ENCODE measurements at places on chromosomes 1 and 21.

- DNase-seq: no peak
Observed at GRCh38 chr1:54965624-54966340, 14.6 kb upstream of the TMEM61 start.

DNA sequence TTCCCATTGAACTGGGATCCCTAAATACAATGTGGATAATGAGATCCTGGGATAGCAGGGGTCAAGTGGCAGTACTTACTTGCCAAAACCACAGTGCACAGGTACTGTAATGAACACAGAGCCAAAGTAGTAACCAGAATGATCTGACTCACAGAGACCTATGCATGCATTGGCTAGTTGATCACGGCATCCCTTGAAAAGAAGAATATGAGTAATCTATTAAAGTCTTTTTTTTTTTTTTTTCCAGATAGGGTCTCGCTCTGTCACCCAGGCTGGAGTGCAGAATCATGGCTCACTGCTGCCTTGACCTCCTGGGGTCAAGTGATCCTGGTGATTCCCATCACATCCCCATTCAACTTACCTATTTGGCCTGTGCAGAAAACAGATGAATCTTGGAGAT is 29.4 kb upstream of the EIF4G3 start:
- no peak for DNase-seq

- no peak for DNase-seq
Observed at GRCh38 chr1:212754193-212754592, 37.4 kb downstream of the NSL1 start.

GRCh38 chr1:8460132-8460544 is 142.2 kb downstream of the SLC45A1 start:
- DNase-seq: no peak

GRCh38 chr21:35274923-35275322 is 225.8 kb upstream of the RUNX1 start:
- DNase-seq: no peak

DNA sequence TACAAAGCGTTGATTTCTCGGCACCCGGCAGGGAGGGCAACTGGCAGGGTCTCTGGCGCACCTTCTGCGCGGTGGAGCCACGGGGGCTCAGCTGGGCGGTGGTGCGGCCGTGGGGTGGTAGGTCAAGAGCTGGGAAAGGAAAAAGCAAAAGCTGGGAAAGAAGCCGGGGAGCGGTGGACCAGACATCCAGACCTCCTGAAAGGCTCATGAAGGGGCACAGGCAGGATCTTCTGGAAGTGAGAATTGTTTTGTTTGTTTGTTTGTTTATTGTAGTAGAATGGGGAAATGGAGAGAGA is 7.2 kb upstream of the RNU1-1 start:
- no peak for DNase-seq

DNA sequence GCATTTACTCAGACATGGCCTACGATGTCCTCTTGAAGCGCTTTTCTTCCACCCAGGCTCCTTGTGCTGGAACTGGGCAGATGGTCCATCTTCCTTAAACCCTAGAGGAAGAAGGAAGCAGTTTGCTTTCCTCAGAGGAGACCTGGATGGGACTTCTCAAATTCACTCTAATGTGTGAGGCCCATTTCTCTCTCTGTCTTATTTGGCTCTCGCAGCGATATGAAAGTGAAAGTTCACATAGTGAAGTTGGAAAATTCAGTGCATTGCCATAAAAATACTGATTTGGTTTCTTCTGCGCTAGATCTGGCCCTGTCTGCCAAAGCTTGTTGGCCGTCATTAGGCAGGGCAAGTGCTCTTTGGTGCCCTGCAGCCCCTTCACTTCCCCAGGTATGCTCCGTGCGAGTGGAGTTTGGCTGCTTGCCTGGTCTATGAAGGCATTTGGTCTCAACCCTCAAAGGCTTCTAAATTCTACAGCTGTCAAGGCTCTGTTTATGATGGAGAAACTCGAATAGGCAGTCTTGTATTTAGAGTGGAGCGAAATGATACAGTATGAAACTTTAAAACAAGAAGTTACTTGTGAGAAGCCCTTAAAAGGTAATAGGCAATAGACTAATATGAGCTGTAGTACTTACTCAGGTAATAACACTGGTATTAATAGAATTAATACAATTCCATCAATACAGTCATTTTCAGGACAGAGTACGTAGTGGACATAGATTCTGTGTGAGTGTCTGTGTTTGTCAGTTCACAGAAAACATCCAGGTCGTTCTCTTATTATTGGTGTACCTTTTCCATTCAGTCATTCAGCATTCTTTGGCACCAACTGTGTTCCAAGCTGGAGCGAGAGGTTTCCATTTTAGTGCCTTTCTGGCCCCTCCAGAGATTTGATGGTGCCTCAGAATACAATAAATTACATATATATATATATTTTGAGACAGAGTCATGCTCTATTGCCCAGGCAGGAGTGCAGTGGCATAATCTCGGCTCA is 20.5 kb downstream of the SZRD1 start:
- peak; percentile 47 for DNase-seq

DNA sequence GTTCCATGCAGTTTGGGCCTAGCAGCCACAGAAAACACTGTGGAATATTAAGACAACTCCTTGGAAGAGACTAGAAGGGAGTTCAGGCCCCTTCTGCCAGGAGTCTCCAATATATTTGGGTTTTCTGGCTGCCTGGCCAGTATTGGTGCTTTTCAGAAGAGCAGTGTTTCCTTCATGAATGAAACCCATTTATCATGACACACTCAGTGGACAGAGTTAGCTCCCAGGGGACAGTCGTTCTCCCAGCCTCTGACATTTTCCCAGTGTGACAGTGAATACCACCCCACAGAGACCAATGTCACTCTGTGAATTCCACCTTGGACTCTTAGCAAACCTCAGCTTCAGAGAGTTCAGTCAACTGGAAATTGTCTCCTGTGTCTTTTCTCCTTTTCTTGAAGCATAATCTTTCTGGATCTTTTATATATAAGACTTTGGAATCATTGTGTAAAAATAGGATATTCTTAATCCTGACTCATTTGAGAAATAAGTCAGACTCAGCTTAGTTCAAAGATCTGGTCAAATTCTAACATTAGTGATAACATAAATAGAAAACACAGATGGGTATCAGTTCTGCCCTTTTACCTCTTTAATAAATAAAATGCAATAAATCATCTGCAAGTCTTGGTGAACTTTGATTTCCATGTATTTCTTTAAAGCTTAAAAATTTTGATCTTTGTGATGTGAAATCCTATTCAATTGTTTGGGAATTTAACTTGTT is 40.4 kb downstream of the GNG12 start:
- DNase-seq: peak; percentile 16

DNA sequence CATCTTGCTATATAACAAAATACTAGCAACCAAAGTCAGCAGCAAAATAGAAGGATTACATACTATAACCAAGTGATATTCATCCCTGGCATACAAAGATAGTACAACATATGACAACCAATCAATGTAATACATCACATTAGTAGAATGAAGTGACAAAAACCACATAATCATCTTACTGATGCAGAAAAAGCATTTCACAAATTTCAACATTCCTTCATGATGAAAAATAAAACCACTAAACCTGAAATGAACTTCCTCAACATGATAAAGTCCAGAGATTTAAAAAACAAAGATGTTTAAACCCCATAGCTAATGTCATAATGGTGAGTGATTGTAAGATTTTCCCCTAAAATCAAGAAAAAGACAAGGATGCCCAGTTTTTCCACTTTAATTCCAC is 18.6 kb downstream of the RO60 start:
- DNase-seq: no peak

GRCh38 chr21:42446531-42446930 is 42.8 kb downstream of the UBASH3A start:
- no peak for DNase-seq

- DNase-seq: no peak
Observed at GRCh38 chr21:36350282-36350910, 30.4 kb downstream of the MORC3 start.

- DNase-seq: no peak
Observed at GRCh38 chr1:65558215-65558614, 137.7 kb downstream of the LEPR start.

GRCh38 chr1:74504125-74504932 is 8.1 kb downstream of the LRRC53 start:
- peak; percentile 53 for DNase-seq

- no peak for DNase-seq
Observed at GRCh38 chr1:25989440-25990234, 8.2 kb downstream of the PAFAH2 start.

DNA sequence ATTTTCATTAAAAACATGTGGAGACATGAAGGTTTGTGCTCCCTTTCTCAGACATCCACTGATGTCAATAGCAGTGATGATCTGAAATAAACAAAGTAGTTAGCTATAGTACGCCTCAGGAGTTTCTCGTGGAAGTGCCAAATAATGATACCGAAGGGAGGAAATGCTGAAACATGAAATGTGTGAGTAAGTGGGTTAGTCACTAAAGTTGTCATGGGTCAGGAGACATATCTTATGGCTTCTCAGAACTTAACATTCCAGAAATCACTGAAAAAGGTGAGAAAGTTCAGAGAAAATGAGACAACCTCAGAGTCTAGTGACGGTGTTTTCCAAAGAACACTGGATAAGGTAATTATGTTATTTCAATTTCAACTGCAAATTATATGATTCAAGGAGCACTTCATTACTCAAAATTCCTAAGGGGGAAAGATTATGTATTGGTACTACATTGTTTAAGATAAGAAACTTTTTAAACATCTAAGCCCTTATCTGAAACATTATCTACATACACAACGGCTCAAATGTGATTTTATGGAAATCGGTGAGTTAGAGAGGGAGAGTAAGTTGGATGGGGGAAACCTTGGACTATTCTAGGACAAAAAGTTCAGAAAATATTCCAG is 20.6 kb downstream of the NIBAN1 start:
- DNase-seq: peak; percentile 24

GRCh38 chr21:33828083-33828482 is 87.5 kb downstream of the ATP5PO start:
- DNase-seq: no peak

DNA sequence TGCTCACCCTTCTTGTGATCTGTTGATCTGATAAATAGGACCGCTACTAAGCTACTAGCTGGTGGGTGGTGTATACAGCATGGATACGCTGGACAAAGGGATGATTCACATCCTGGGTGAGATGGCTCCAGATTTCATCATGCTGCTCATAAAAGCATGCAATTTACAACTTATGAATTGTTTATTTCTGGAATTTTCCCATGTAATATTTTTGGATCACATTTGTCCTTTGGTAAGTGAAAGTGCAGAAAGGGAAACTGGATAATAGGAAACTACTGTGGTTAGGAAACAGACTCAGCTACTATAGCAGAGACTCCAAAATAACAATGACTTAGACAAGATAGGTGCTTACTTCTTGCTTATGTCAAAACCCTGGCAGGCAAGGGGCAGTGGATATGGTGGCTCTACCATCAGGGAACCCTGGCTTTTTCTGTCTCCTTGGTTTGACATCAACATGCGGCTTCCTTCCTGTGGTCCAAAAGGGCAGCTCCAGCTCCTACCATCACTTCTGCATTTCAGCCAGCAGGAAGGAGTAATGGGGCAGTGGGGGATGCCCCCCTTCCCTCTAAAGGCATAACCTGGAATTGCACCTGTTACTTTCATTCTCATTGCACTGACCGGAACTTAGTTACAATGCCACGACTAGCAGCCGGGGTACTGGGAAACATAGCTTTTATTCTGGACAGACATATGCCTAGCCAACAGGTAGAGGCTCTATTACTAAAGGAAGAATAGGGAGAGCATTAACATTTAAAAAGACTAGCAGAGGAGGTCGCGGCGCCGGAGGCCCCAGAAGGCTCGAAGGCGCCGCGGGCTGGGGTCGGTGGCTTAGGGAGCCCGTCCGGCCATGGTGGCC is 13.8 kb upstream of the AK2 start:
- no peak for DNase-seq

GRCh38 chr1:2472561-2473177 is 3.4 kb upstream of the PLCH2 start:
- no peak for DNase-seq

DNA sequence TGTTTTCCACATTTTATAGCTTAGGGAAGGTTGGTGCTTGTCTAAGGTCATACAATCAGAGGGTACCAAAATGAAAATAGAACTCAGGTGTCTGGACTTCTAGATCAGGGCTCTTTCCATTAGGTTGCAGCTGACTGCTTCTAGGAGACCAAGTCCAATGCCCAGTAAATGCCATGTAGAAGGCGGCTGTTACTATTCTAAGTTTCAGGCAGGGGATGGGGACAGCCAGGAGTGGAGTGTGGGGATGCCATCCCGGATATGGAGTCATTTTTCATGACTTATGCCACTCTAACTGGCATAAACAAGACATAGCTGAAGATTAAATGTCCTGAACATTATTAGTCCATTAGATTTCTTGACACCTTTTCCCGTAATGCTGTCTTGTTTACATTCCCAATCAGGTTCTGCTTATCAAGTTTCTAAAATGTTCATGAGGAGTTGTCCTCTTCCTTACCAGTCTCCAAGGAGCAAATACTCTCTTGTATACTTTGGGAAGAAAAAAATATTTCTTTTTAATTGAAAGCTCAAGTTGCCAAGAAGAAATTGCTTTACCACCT is 31.5 kb downstream of the XCL1 start:
- DNase-seq: no peak

DNA sequence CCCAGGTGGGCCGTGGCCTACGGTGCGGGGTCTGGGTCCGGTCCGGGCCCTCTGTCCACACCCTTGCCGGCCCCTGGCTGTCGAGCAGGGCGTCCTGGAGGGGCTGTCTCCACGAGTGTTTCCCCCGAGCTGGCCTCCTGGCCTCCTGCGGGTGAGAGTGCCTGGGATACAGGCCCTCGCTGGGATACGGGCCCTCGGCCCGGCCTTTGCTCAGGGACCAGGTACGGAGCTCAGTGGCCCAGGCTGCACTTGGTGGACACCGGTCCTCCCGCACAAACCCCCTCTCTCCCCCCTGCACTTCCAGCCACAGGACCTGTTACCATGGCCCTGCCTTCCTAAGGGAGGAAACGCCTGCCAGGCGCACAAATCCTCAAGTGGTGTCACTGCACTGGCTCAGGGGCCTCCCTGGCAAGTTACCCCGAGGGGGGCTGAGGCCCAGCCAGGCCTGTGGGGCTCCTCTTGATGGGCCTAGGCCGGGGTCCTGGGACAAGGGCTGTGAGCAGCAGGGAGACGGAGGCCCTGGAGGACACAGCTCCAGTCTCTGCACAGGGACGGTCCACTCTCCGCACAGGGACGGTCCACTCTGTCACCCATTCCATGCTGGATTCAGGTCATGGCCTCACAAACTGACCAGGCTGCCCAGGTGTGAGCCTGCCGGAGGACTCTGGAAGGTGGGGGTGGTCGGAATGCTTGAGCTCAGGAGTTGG is 18.2 kb upstream of the RNF223 start:
- DNase-seq: no peak

- no peak for DNase-seq
Observed at GRCh38 chr21:33619726-33620125, 21.8 kb downstream of the CRYZL1 start.

Data from small intestine (tissue), 16 donors.